Fibroblast of gingiva (primary cell): ENCODE measurements at places on chromosomes 6 and 20.

- no peak for DNase-seq
Observed at GRCh38 chr6:74925683-74926082, 280.2 kb downstream of the COL12A1 start.

DNA sequence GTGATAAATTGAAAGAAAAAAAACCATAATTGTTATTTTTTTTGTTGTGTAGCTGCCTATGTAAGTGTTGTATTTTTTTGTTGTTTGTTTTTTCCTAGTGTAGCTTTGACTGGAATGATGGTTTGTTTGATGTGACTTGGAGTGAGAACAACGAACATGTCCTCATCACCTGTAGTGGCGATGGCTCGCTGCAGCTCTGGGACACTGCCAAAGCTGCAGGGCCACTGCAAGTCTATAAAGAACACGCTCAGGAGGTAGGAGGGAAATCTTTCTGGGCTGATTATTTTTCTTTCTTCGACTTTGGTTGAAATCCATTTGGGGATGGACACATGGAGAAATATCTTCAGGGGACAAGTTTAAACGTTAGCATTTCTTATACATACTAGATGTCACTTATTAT is 3.8 kb downstream of the PEX7 start:
- DNase-seq: no peak

GRCh38 chr6:119147101-119148053 is 68.9 kb upstream of the FAM184A start:
- DNase-seq: peak; percentile 92

DNA sequence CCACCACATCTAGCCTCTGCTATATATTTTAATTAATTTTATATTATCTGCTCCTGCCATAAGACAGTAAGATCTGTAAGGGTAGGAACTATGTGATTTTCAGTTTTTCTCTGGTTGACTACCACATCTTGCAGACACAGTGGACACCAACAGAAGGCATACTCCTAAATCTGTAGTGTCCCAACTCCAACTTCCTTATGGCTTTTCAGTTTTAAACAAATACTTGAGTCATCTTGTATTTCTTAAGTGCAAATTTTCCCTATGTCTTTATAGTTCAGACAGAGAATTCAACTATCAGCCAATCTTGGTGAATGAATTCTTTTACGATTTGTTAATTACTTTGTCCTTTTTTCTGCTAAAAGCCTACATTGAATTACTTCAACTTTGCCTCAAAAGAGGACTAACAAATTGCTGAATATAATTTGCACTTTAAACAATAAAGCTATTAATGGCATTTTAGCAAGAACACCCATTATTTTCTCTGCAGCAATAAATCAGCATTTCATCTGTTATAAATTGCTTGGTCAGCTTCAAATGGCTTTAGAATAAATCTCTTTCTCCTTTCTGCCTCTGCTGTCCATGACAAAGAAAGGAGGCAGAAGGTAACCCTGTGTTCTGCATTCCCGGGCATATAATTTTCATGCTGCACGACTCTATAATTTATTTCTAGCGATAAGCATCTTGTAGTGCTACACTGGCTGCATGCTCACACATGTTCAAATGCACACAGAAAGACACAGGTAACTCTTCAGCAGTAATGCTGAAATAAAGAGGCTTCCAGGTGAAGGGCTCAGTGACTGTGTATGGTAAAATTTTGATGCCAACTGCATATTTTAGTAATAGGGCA is 144.8 kb downstream of the BACH2 start:
- no peak for DNase-seq

DNA sequence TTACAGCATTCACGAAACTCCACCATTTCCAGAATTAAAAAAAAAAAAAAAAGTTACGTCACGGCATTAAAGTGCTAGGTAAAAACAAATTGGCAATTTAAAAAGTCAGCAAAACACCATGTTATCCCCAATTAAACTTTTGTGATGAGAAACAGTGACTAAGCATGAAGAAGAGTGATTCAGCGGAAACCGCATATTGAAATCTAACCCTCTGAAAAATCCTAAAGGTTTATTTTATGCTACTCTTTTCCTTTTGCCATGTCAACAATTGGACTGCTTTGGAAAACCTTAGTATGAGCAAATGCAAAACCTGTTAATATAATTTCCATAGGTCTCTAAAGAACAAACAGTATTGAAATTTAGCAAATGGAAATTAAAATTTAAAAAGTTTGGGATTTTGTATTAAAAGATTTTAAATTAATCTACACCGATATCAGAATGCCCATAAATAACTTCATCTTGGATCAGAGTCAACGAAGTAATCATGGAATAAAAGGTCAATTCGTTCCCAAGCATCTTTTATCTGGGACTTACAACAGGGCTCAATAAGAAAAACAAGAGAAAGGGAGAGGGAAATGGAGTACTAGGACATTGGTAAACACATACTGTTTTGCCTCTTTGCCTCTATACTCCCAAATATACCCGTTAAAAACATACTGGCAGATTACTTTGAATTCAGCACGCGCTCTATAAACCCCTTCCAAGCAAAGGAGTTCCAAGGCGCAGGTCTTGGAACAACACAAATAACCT is 1.1 kb downstream of the FBXO30 start:
- peak; percentile 73 for DNase-seq

DNA sequence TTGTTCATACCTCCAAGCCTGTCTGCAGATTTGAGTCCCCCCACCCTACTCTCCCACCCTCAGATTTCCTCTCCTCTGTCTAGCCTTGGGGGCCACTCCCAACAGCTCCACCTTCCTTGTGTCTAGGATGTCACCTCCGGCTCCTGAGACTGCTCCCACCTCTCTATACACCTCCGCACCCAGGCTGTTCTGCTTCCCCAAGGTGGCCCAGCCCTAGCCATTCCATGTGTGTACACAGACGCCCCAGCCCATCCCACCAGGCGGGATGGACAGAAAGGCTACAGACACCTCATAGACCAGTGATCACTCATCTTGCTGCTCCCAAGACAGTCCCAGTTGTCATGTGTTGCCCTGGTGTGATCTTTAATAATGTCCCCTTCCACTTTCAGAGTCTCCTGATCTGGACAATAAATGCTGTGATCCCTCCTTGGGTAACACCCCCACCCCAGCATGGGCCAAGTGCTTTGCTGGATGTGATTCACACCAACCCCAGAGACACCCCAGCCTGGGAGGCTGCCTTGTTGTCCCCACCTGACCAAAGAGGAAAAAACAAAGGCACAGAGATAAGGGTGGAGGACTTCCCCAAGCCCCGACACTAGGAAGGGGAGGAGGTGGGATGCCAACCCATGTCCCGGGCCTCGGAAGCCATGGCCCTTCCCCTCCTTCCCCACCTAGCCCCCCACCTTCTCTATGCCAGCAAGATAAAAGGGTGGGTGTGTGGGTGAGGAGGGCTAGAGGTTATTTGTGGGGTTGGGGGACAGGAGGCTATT is 36.1 kb downstream of the MDFI start:
- DNase-seq: no peak

DNA sequence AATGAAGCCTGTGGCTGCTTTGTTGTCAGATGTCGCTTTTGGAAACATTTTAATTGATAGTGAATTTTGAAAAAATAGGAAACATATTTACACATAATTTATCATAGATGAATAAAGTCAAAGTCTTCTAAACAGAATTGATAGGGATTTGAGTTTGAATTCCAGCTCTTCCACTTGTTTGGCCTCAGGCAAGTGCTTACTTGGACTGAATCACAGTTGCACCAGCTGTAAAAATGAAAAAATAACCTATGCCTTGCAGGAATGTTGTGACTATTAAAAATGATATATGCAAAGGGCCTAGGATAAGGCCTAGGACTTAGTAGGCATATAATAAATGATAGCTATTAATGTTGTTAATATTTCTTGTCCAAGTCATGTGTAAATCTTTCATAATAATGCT is 618.5 kb upstream of the MMS22L start:
- no peak for DNase-seq

DNA sequence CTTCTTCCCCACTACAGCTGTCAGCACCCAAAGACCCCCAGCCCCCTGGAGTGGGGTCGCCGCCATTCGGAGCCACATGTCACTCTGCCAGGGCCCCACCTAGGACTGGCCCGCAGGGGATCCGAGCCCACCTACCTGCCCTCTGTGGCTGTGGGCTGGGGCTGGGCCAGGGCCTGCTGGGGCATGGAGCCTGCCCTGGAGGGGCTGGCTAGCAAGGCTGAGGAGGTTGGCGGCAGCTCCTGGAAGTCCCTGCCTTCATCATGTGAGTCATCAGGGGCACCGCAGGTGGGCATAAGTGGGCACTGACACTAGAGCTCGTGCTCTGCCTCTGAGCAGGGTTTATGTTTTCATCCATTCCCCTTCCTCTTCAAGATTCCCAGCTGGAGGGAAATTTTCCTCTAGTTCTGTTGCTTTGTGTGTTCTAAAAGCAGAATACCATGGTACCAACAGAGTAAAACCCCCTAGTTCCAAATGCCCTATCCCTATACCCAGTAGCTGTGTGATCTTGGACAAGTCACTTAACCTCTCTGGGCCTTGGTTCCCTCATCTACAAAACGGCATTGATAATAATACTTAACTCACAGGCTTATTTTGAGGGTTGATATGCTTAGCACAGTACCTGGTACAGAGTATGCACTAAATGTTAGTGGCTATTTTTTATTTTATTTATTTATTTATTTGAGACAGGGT is 8.7 kb upstream of the FANCE start:
- no peak for DNase-seq

DNA sequence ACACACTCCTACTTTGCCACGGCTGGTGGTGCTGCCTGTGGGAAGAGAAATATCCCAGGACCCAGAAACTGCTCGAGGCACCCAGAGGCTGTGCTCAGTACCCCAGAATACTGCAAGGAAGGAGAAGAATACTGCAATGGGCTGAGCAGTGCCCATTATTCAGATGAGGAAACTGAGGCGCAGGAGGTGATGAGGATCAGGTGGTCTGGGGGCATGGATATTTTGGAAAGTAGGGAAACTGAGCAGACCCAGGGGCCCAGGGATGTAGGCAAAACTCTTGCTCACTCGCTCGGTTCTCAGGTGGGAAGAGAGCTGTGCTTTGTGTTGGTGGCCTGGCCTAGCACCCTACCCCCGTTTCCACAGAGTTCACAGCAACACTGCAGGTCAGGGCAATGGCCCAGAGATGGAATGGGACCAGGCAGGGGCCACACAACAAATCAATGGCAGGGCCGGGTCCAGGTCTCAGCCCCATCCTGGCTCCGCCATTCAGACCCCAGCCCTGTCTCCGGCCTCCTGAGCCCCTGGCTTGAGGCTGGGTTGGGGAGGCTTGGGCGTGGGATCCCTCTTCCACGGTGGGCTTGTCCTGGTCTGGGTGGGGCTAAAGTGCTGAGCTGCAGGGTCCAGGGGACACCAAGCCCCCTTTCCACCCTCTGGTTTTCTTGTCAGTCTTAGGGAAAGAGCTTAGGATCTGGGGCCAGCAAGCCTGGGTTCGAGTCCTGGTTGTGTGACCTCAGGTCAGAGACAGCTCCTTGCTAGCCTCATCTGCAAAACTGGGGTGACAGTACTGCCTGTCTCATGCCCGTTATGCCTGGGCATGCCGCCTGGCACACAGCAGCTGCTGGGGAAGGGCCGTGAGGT is 33.9 kb downstream of the SUN5 start:
- DNase-seq: no peak

- DNase-seq: no peak
Observed at GRCh38 chr20:358891-359555, 12.1 kb downstream of the NRSN2 start.

DNA sequence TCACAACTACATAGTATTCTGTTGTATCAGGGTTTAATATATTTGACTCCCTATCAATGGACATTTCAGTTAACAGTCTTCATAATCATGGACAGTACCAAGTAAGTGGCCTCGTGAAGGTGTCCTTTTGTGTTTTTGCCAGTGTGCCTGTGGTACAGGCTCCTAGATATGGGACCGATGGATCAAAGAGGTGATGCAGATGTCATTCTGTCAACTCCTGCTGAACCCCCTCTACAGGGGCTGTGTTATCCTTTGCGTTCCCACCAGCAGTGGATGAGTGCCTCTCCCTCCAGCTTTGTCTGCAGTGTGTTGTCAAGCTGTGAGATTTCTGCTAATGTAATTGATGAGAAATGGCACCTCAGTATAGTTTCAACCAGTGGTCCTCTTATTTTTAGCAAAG is 210.7 kb downstream of the QKI start:
- no peak for DNase-seq

GRCh38 chr6:34617231-34617630 is 61.1 kb upstream of the SPDEF start:
- no peak for DNase-seq

- no peak for DNase-seq
Observed at GRCh38 chr6:2554651-2555260, 196.0 kb downstream of the MYLK4 start.

GRCh38 chr20:15702161-15702560 is 871.1 kb downstream of the KIF16B start:
- peak; percentile 72 for DNase-seq

DNA sequence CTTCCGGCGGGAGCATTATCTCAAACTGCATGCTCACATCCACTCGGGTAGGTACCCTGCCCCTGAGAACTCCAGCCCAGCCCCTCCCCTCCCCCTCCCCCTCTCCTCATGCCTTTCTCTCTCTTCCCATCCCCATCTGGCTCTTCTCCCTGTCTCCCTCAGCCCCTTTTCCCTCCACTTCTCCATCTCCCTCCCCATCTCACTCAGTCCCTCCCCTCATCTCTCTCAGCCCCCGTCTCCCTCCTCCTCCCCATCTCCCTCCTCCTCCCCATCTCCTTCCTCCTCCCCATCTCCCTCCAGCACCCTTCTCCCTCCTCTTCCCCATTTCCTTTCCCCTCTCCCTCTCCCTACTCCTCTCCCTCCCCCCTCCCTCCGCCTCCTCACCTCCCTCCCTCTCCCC is 27.3 kb upstream of the CHMP4B start:
- no peak for DNase-seq

GRCh38 chr6:34246563-34247391 is 2.0 kb downstream of the SMIM29 start:
- DNase-seq: no peak

- DNase-seq: no peak
Observed at GRCh38 chr6:170417881-170418280, 111.3 kb downstream of the FAM120B start.

DNA sequence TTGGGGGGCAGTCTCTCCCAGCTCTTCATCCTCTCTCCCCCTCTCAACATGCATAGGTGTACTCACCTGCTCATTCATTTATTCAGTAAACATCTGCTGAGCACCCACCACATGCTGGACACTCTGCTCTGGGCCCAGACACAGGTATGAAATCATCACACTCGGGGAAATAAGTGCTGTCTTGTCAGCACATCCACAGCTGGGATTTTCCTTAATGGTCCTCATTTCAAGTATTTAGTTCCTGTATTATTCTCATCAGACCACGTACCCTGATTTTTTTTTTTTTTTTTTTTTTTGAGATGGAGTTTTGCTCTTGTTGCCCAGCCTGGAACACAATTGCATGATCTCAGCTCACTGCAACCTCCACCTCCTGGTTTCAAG is 19.4 kb downstream of the RAB5IF start:
- DNase-seq: no peak

DNA sequence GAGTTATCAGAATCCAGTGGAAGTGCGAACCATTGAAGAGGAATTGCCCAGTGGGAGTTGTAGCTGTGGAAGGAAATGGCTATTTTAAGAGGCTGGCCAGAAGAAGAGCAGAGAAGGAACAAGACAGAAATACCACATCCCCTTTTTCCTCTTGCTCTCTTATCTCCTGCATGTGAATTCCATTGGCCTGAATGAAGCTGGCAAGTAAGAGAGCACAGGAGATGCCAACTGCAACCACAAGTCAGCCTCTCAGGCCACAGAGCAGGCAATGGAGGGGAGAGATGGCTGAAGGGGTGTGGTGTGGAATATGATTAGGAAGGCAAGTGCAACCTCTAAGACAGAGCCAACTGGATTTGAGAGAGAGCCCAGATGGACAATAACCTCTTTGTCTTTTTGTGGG is 362.7 kb upstream of the IMPG1 start:
- DNase-seq: no peak
